Thoracic aorta endothelial cell (primary cell): ENCODE measurements at places on chromosomes 12 and 14. TPM values are rescaled to one million over a fixed set of nuclear protein-coding genes. Genes with fewer than 3 reads are reported as not detected.

FAM234B gene
- 7.6 and 10.5 TPM in 2 replicates for total RNA-seq

ADAM21 gene
- total RNA-seq, result 0.36 and 0.40 TPM in 2 replicates

HOXC12 gene
- total RNA-seq, result not detected in 2 replicates

SETD1B gene
- total RNA-seq, result 5.7 and 8.0 TPM in 2 replicates

DYRK2 gene
- 10.4 and 13.5 TPM in 2 replicates for total RNA-seq

KRT82 gene
- total RNA-seq, result not detected in 2 replicates

LALBA gene
- total RNA-seq, result not detected in 2 replicates

LMO3 gene
- total RNA-seq, result 0.27 TPM in 1 of 2 replicates, not detected in the other

CD163 gene
- total RNA-seq, result not detected in 2 replicates

NPFF gene
- not detected in 2 replicates for total RNA-seq

NDUFB1 gene
- total RNA-seq, result 173 and 184 TPM in 2 replicates

NKX2-8 gene
- total RNA-seq, result not detected in 2 replicates

FGF23 gene
- total RNA-seq, result not detected in 2 replicates

PTPRO gene
- not detected in 2 replicates for total RNA-seq

CBLN3 gene
- total RNA-seq, result 1.1 and 1.6 TPM in 2 replicates

RDH11 gene
- 104 and 139 TPM in 2 replicates for total RNA-seq

SYCP3 gene
- total RNA-seq, result 0.07 and 0.27 TPM in 2 replicates

PIANP gene
- total RNA-seq, result 0.13 TPM in 1 of 2 replicates, not detected in the other

GNPNAT1 gene
- total RNA-seq, result 70.0 and 90.6 TPM in 2 replicates
